ENCODE measurements at places on chromosomes 11 and 22.

DNA sequence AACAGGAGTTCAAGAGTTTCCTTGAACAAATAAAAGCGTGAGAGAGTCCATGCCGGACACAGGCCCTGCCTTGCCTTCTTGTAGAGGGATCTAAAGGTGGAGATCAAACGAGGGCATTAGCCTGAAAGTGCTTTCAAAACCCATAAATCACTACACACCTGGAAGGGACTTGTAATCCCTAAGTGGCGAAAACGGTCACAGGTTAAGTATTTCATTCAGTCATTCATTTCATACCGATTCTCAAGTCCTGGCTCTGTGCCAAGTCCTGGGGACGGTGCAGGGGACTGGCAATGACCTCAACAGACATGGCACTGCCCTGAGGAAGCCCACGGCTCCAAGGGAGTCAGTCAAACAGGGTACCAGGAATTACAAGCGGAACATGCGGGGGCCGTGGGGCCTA, 26.6 kb downstream of the ELFN2 start:
- no peak for DNase-seq

- no peak for DNase-seq
Measured at GRCh38 chr22:31046539-31047226, 34.4 kb upstream of the SMTN start.

DNA sequence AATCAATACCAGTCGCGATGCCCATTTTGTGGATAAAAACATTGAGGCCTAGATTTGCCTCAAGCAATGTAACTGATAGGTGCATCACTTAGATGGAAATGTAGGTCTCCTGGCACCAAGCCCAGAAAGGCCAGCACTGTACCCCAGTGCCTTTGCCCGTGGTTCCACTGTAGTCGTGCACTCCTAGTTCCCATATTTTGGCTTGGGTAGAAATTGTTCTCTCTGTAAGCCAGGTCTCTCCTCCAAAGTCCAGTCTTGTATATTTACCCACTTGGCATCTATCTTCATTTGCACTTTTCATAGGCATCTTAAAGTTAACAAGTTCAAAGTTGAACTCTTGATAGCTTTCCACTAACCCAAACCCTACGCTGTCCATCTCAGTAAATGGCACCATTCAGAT, 41.6 kb upstream of the DMC1 start:
- DNase-seq, result no peak

DNA sequence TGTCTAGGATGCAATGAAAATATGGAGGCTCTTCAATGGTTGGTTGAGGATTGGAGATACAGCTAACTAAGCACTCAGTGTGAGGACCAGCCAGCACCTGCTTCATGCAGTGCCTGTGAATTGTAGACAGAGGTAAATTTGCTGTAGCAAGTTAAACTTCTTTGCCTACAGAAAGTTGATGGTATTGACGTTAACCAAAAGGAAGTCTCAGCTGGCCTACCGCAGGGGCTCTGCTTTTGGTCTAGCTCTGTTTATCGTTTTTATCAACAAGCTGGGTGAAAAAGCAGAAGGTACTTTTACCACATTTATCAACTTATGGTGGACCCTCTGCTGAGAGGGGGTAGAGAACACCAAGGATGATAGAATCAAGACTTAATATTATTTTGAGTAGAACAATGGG, 51.6 kb downstream of the GRAMD1B start:
- peak; percentile 53 for DNase-seq

GRCh38 chr22:33983558-33983957, 63.3 kb upstream of the LARGE1 start:
- DNase-seq, result no peak

- DNase-seq, result no peak
Measured at GRCh38 chr22:48173773-48174160, 1411.3 kb downstream of the TBC1D22A start.

DNA sequence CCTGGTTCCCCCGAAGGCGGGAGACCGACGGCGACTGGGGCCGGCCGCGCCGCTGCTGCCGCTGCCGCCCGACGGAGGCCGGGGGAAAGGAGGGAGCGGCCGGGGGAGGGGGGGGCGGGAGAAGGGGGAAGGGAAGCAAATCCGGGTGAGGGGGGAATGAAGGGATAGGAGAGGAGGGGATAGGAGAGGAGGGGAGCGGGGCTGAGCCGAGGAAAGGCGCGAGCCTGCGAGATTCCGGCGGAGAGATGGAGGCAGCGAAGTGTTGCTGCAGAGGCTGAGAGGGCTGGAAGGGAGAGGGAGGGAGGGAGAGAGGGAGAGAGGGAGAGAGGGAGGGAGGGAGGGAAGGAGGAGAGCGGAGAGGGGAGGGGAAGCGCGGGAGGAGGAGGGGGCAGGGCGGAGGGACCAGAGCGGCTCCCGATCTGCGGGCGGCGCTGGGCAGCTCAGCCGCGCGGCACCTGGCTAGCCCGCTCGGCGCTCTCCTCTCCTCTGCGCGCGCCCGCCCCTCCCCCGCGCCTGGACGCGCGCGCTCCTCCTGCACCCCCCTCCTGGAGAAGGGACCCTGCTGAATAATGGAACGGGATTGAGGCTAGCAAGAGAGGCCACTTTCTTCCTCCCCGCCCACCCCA, 52.3 kb downstream of the SLC22A12 start:
- no peak for DNase-seq

- no peak for DNase-seq
Measured at GRCh38 chr22:47236718-47237117, 474.3 kb downstream of the TBC1D22A start.

DNA sequence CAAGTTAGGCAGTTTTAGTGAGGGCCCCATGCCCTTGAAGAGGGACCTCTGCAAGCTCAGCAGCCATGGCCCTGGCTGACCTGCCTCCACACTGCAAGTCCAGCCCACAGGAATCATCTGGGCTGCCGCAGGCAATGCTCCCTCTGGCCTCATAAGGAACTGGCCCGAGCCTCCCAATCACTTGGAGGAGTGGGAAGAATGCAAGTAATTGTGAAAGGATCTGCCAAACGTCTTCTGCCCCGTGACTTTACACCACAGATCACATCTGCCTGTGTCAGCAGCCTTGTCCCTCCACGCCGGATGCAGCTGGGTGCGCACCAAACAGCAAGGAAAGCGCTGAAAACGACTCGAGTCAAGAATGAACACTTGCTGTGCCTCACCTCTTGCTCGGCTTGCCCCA, 23.8 kb downstream of the OPCML start:
- no peak for DNase-seq

- peak; percentile 42 for DNase-seq
Measured at GRCh38 chr22:38753948-38754750, 1.6 kb downstream of the SUN2 start.

DNA sequence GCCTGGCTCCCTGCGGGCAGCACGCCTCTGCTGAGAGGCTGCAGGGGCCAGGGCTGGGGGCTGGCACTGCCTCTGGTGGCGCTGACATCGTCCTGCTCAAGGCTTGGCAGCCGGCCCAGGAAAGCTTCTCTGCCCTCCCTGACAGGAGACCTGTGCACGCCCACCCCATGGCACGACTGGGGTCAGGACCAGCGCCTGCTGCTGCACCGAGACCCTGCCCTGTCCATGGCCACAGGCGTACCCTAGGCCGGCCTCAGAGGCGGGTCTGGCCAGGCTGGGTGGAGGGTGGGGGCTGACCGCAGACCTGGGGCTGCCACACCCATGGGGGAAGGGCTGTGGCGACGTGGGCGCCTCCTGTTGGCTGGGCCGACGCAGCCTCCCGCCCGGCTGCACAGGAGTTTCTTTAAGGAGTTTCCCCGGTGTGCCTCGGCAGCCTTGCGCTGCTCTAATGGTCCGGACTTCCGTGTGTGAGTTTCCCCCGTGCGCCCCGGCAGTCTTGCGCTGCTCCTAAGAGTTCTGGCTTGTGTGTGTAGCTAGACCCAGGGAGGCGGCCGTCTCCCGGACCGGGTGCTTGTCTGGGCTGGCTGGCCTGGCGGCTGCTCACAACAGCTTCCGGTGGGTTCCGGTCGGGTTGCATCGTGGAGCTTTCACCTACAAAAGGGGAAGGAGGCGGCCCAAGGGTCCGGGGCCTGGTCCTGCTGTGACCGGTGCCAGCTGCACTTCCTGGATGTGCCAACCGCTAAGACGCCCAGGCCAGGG, 4.6 kb downstream of the TRABD start:
- peak; percentile 95 for DNase-seq

DNA sequence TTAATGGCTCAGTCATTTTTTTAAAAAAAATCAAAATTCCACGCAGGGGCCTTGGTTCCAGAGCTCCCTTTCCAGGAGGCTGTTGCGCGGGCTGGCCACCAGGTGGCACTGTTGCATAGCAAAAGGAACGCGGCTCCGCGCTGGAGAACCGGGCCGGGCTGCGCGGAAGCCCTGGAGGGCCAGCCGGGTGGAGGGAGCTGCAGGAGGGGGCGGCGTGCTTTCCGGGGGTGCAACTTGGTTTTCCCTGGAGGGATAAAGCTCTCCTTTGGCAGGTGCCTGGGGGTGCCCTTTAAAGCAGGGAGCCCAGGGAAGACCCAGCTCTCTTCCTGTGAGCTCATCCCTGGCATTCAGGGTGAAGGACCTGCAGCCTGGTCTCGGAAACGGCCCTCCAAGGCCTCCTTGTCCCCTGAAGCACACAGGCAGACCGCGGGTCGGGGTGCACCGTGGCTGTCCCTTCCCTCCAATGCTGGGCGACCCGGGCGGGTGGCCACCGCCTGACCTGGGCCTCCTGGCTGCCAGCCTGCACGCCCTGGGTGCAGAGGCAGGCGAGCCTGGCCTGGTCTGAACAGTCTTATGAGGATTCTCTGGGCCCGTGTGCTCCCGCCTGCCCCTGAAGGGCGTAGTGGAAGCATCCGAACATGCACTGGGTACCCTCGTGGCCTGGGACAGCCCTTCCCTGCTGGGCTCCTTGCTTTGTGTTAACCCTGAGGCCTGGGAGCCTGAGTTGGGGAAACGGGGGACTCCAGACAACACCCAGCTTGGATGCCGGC, 23.4 kb downstream of the KRTAP5-5 start:
- peak; percentile 73 for DNase-seq

- no peak for DNase-seq
Measured at GRCh38 chr11:130671801-130672700, 223.6 kb downstream of the ADAMTS15 start.

DNA sequence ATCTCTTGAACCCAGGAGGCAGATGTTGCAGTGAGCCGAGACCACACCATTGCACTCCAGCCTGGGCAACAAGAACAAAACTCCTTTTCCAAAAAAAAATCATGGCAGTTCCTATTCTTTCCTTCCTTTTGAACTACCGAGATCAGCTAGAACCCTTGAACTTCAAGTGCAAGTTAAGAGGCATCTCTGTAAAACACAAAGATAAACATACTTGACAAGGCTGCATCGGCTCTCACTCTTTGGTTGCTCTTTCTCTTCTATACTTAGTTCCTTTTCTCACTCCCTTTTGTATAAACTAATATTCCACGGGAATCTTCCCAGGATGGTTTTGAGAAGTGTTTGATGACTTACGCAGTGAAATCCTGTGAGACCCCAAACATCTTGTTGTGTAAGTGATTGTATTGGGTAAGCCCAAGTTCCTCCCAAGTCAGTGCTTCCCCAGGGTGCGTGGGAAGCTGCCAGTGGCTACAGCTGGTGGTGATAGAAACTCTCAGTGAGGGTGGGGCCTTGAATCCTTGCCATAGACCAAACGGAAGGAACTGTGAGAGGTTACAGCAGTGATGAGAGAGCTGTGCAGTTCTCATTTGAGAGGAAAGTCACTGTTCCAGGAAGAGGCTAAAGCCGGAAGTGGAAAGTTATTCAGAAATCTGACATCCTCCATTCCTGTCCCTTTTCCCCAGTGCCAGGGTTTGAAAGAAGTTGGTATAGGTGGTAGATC, 24.1 kb upstream of the CDC42EP2 start:
- peak; percentile 86 for DNase-seq

DNA sequence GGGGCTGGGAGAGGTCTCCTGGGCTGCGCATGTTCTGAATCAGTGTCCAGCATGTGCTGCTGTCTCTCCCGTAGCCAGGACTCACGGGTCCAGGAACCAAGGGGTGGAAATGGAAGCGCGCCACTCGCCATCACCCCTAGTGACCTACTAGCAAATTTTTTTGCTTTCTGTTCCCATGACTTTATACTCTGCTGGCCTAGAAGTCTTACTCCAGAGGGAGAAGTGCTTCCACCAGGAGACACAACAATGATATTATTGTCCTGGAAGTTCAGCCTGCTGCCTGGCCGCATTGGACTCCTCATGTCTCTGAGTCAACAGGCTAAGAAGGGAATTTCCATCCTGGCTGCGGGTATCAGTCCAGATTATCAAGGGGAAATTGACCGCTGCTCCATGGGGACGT, 729.7 kb downstream of the BRD1 start:
- DNase-seq, result no peak

GRCh38 chr11:134581121-134581626, 169.1 kb upstream of the B3GAT1 start:
- no peak for DNase-seq

DNA sequence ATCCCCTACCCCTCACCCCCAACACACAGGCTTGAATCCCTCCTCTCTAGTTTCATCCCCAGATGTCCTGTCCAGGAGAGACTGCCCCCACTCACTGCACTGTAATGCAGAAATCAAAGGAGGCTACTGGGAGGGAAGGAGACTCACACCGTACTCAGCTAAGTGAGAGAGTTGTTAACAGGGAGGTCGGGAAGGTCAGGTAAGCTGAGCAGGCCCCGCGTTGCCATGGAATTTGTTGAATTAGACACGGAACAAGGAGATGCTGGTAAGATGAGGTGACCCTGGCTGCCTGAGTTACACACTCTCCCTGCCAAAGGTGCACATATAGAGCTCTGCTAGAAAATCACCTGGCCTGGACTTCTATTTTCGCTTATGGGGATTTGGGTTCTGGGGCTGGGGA, 197.9 kb downstream of the NXPE2 start:
- DNase-seq, result no peak

DNA sequence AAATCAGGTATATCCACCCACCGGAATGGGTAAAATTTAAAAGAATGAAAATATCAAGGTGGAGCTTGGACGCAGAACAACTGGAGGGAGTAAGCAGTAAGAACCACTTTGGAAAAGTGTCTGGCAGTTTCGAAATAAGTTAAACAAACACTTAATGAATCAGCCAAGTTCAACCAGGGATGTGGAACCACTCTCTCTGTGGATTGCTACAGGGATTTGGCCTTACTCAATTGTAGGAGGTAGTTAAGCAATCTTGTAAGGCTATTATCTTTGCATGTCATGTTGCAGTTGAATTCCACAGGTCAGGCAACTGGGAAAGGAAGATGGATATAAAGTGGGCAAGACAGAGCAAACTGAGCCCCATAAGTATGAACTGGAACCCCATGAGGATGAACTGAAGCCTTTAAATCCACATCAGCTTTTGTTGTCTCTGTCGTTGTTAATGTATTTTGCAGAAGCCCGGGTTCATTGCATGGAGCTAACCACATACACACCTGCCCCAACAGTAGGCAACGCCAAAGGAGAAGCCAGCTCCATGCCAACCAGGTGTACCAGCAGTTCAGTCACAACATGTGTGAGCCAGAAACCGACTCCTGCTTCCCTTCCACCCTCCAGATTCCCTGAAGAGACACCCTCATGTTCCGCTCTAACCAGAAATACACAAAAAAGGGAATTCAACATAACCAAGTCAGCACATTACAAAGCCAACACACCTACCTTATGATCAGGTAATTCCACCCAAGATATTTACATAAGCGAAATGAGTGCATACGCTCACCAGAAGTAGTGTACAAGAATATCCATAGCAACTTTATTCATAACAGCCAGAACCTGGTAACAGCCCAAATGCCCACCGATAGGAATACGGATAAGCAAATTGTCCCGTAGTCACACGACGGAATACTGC, 8.0 kb upstream of the SLC43A3 start:
- no peak for DNase-seq
